ENCODE measurements at places on chromosomes 1 and 21.

DNA sequence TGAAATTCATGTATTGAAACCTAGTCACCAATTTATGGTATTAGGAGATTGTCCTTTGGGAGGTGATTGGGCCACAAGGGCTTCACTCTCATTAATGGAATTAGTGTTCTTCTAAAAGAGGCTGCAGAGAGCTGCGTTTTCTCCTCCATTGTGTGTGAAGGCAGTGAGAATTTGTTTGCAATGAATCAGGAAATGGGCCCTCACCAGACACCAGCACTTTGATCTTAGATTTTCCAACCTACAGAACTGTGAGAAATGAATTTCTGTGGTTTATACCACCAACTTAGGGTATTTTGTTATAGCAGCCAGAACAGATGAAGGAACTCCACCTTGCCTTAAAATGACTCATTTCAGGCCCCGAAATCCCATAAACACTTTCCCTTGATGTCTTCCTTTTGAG is 544.2 kb downstream of the RWDD3 start:
- no peak for DNase-seq

DNA sequence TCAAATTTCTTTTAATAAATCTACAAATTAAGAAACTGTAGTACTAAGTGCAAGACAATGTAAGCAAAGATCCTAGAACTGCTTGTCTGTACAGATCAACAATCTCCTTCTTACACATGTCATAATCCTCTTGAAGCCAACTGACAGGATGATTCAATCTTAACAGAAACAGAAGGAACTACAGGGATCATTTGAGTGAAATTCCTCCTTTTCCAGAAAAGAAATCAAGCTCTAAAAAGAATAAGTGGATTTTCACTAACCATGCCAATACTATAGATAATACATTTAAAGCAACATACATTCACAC is 53.2 kb downstream of the RAB3GAP2 start:
- DNase-seq: no peak

- DNase-seq: no peak
These were observed 37.3 kb downstream of the ST7L start for GRCh38 chr1:112581586-112582192.

DNA sequence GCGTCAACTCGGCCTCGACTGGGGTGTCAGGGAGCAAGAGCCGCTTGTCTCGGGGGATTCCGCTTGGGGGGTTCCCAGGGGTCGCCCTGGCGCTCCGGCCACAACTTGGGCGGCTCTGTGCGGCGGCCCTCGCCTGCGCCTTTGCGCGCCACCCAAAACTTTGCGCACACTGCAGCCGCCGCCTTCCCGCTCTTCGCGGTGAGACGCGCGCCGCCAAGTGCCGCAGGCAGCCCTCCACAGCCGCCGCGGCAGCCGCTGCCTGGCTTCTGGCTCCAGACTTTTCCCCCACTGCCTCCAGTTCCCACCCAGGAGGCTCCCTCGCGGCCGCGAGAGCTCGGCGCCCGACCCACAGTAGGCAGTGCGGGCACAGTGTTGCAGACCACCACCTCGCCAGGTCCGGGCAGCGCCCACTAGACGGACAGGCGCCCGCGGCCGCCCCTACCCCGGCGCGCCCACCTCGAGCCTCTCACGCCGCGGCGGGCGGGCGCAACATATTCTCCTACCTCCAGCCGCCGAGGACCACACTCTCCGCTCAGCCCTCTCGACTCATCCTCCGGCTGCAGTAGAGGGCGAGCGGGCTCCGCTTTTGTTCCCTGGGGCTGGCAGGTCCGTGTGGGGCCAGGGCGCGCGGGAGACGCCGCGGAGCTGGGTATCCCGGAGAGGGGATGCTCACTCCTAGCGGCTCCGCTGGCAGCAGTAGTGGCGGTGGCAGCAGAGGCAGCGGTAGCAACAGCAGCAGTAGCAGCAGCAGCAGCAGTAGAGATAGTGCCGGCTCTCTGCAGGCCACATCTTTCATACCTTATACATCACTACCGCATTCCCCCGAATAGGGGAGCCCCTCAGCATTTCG is 296.6 kb downstream of the OMA1 start:
- no peak for DNase-seq

- no peak for DNase-seq
These were observed 408.0 kb downstream of the SIPA1L2 start for GRCh38 chr1:232221802-232222499.

- no peak for DNase-seq
These were observed 4.1 kb upstream of the TMCO1 start for GRCh38 chr1:165772739-165773138.

- no peak for DNase-seq
These were observed 15.1 kb upstream of the EDN2 start for GRCh38 chr1:41499591-41499990.

- DNase-seq: no peak
These were observed 21.3 kb downstream of the UBASH3A start for GRCh38 chr21:42424914-42425541.

- no peak for DNase-seq
These were observed 306.5 kb downstream of the AJAP1 start for GRCh38 chr1:4960782-4961475.

- no peak for DNase-seq
These were observed 112.3 kb downstream of the RPS6KC1 start for GRCh38 chr1:213163278-213163711.

- DNase-seq: peak; percentile 76
These were observed 140.1 kb upstream of the FMN2 start for GRCh38 chr1:239951511-239952140.

GRCh38 chr1:223177681-223178080 is 34.6 kb upstream of the TLR5 start:
- peak; percentile 18 for DNase-seq

- no peak for DNase-seq
These were observed 11.0 kb downstream of the EGLN1 start for GRCh38 chr1:231411036-231411531.

GRCh38 chr1:48571303-48571987 is 99.4 kb upstream of the SPATA6 start:
- DNase-seq: no peak

- no peak for DNase-seq
These were observed 19.7 kb upstream of the IFNLR1 start for GRCh38 chr1:24206516-24207394.

DNA sequence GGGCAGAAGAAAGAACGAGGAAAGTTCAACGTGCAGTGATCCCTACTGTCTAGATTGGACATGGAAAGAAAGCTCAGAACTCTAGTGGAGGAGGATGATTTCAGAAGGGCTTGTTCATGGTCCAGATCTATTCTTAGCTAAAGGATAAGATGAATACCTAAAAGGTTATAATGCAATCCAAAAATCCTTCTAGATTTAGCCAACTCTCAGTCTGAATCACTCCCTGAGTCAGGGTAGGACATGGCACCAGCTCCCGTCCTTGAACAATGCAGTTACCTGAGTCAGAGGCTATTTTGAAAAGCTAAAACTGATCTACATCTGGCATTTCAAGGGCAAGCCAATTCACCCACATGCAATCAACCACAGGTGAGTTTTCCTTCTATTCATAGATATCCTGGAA is 38.8 kb upstream of the HIVEP3 start:
- no peak for DNase-seq

DNA sequence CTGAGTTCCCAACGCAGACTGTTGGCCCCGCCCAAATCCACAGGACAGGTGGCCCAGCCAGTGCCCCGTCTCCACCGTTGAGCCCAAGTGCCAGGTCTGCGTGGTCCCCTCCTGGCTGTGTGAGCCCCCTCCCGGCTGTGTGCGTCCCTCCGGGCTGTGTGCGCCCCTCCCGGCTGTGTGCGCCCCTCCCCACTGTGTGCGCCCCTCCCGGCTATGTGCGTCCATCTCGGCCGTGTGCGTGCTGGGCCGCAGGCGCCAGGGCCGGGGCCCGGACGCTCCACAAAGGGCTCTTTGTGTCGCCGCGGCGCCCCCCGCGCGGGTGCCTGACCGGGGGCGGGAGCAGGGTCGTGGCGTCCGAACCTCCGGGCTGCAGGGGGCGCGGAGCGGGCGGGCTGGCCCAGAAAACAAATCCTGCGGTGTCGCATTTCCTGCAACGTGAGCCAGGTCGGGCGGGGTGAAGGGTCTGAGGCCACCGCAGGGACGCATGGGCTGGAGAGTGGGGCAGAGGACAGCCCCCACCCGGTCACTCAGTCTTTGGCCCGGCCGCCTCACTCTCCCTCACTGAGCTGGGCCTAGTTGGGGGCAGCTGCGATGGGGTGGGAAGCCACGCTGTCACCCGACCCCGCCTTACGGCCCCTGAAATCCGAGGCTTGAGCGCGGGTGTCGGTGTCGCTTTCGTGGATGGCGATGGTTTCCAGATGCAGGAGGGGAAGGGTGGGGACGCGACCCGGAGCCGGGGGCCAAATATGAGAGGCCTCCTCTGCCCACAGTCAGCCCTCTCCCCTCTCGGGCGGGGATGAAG is 18.8 kb downstream of the TNFRSF25 start:
- DNase-seq: no peak

DNA sequence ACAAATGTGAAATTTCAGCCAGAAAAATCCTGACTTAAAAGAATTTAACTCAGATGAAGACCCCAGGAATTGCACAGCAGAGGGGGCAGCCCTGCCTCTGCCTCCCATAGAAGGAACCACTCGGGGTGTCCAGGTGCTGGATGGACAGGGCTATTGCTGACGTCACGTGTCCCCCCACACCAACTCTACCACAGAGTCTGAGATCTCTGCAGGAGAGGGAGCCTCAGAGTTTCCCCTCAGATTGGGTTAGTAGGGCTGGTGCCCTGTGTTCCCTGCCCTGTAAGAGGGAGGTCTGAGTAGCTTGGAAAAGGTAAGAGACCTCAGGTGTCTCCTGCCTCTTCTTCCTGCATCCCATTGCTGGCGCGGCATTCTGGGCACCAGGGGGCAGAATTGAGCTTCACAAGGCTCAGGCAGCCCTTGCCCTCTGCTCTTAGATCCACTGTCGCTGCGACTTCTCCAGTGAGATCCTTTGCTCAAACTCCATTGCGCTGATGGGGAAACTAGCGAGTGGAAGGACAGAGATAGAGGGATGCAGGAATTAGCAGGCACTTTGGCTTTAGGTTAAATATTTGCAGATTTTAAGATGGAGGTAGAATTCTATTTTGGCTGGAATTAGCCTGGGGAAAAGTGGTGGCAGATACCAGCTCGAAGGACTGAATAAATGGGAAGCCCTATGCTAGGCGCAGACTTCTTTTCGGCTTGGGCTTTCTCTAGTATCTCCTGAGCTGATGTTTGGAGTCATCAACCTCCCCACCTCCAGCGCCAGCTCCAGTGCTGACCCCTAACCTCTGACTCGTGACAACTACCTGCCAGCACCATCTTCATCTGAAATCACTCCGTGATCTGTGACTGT is 42.8 kb upstream of the DMBX1 start:
- DNase-seq: peak; percentile 90

GRCh38 chr1:234235434-234235881 is 137.8 kb upstream of the COA6 start:
- no peak for DNase-seq

- peak; percentile 89 for DNase-seq
These were observed 30.0 kb upstream of the HMCN1 start for GRCh38 chr1:185704181-185704580.

- DNase-seq: no peak
These were observed 20.4 kb upstream of the GPR88 start for GRCh38 chr1:100517515-100517914.

- no peak for DNase-seq
These were observed 182.9 kb downstream of the LRRC7 start for GRCh38 chr1:69750638-69751037.

GRCh38 chr21:35563885-35564451 is 496.4 kb downstream of the SETD4 start:
- DNase-seq: peak; percentile 24

GRCh38 chr1:19815801-19816736 is 986 bp upstream of the RNF186 start:
- DNase-seq: peak; percentile 97

GRCh38 chr1:66542314-66542713 is 8.4 kb downstream of the SGIP1 start:
- DNase-seq: no peak

DNA sequence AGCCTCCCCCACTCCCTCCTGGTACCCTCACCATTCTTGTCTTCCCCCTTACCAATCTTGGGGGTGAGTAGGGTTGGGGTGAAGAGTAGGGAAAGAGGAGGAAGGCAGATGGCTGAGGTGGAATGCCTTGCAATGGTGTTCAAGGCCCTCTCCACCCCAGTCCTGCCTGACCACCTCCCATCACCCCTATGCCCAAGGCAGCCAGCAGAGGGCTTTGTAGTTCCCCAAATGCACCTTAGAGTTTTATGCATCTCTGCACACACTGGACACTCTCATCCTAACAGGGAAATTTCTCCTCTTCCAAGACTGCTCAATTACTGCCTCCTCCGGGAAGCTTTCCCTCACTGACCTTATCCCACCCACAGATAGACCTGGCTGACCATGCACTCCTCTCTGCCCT is 15.4 kb downstream of the KIF17 start:
- DNase-seq: no peak

GRCh38 chr1:86016076-86016759 is 140.4 kb downstream of the COL24A1 start:
- DNase-seq: no peak

DNA sequence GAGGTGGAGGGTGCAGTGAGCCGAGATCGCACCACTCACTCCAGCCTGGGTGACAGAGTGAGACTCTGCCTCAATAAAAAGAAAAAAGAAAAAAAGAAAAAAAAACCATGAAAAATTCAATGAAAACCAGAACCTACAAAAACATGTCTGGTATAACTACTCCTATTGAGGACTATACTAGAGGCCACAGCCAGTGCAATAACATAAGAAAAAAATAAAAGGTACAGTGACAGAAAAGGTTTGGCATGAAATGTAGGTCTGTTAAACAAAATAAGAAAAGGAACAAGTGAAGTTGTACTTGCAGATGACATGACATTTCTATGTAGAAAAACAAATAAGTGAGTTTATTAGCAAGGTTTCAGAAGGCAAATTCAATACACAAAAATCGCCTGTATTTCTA is 8.2 kb downstream of the NADK start:
- no peak for DNase-seq

DNA sequence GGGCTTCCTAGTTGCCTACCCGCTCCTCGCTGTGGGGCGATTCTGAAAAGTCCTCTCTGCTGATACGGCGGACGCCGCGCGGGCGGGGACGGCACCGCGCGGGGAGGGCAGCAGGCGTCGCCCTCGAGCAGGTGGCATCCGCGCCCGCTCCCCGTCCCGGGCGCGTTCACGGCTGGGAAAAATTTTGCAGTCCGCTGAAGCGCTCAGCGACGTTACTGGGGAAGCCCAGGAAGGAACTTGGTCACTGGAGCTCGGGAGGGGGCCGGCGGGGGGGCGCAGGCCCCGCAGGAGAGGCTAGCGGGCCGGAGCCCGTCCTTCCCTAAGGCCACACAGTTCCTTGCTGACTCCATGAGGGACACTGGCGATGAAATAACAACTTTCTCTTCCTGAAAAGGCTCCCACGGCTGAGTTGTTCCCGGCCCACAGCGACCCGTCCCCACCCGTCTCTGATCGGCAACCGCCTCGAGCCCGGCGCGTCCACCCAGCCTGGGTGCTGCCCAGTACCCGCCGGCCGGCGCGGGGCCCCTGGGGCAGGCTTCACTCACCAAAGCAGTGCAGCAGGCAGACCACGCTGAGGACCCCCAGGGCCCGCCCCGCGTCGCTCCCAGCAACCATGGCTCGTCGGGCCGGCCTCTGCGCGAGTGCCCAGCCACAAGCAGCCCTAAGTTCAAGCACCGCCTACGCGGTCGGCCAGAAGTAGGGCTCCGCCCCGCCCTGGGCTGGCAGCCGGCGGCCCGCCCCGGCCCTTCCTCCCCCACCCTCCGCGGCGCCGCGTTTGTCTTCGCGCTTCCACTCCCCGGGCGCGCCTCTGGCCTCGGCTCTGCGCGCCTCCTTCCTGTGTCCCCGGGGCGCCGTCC is at the start of gene CD58:
TSS of gene CD58 (minus strand) at position 669 of the 857 bp plus-strand sequence. CDS start at position 615, 54 bp downstream.
- DNase-seq: peak; percentile 94

- DNase-seq: no peak
These were observed 54.6 kb upstream of the NCAM2 start for GRCh38 chr21:20943561-20943997.

GRCh38 chr21:45990049-45990711 is 8.6 kb downstream of the COL6A1 start:
- DNase-seq: no peak
